ENCODE measurements at places on chromosomes 7 and 10.

DNA sequence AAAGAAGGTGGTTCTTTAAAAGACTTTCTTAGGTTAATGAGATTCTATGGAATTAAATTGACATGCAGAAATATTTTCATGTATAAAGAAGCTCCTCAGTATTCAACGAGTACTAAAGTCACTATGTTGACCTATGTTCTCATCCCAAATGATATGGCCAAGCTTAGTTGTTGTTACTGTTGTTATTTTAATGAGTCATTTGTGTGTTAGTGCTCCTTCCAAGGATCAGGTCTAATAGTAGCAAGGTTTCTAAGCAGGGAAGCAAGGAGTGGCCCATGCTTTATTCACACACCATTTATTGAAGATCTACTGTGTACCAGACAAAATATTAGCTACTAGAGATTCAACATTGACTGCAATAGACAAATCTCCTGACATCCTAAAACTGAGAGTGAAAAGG lies 41.9 kb downstream of the LRRN3 start:
- no peak for DNase-seq

GRCh38 chr7:94252971-94253370 lies 141.7 kb upstream of the COL1A2 start:
- no peak for DNase-seq

- peak; percentile 75 for DNase-seq
These were observed 116.2 kb downstream of the SH3PXD2A start for GRCh38 chr10:103739039-103739764.

DNA sequence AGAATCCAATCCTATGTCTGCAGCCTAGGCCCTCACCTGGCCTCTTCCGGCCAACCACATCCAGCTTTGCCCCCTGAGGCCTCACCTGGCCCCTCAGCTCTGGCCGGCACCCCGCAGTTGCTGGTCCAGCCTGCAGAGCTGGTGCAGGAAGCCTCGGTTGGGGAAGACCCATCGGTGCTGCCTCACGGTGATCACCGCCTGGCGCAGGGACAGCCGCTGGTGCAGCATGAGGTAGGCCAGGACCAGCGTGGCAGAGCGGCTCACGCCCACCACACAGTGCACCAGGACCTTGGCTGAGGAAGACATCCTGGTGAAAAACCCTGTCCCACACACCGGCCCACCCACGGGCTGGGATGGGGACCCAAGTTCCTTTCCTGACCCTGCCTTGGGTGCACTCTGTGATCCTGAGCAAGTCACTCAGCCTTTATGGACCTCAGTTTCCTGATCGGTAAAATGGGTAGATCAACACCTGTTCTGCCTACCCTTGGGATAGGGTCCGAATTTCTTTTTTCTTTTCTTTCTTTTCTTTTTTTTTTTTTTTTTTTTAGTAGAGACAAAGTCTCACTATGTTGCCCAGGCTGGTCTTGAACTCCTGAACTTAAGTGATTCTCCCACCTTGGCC lies 5.8 kb upstream of the SAMD8 start:
- no peak for DNase-seq

DNA sequence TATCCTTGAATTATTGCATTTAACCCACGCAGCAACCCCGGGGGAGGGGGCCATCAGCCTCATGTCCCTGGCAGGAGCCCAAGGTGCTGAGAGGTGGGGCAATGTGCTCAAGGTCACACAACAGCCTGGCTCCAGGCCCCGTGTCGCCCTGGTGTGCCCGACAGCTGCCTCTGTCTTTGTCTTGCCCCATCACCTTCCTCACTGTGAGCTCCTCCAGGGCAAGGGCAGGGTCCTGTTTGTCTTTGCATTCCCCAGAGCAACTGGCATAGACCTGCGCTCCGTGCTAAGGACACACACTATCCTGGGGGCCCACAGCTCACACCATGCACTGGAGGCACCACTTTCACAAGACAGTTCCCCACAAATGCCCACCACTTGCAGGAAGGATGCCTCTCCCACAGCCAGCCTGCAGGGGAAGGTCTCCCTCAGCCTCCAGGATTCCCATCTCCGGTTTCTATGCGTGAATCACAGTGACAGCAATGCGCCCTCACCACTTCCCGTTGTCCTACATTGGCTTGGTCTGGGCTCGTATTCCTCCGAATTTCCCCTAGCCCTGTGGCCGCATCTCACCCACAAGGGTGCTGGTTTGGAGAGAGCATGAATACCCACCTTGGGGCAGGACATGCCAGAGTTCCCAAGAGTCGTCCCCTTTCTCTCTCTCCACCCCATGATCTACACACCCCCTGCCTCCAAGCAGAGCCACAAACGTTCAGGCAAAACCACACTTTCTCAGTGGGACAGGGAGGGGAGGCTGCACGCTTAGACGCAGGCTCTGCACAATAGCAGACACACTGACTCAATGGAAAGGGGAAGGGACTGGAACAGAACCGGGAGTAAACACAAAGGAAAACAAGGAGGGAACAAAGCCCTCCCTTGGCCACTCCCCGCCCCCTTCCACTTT lies 10.3 kb downstream of the ITPRIP start:
- no peak for DNase-seq

DNA sequence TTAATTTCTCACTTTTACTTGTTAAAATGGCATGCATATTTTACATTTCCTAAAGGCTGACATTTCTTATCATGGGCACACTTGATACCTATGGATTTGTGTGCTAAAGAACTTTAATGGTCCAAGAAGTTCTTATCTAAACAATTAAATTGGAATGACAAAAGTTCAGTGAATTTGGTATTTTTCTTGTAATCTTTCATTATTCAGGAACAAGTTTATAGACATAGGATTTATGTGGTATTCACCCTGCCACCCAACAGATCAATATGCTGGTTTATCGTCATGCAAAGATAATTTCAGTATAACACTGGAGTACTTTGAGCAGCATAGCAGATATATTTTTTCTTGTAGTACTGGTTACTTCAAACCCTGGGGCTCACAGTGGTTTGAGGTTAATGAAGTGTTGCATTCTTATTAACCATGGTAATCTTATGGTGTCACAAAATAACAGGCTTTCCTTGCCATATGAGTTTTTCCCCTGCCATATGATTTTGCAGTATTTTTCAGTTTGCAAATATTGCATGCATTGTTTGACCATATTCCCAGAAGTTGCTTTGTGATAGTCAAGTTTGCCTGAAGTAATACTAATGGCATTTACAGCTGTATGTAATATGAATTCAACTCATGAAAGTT lies 148.8 kb downstream of the PPP1R9A start:
- DNase-seq: no peak

- DNase-seq: no peak
These were observed 956.9 kb upstream of the ZNF722 start for GRCh38 chr7:63041786-63042185.

DNA sequence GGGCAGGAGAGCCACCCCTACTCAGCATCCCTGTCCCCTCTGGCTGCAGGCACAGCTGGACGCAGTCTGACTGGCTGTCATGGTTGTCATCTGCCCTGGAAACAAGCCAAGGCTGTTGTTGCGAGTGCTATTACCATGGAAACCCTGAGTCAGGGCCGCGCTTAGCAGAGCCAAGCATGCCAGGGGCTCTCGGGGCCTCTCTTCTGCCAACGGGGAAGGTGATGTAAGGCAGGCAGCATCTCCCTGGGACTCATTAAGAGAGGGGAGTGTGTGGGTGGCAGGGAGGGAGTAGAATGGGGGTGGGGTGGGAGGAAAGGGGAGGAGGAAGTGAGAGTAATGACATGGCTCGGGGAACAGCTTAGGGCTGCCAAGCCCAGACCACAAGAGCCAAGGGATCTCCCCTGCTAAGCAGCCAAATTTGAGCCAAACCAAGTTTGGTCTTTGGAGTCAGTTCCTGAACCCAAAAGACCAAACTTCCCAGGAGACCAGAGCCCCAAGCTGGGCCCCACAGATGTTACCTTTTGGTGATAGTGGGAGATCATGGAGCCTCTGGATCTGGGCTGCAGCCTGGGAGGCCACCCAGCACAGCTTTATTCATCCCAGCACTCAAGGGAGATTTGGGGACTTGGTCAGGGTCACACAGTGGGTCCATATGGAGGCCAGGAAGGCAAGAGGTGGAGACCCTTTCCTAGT lies 67.6 kb downstream of the TMEM130 start:
- peak; percentile 12 for DNase-seq

- no peak for DNase-seq
These were observed 429.1 kb downstream of the KIF20B start for GRCh38 chr10:90130321-90131086.

GRCh38 chr7:116828281-116828680 lies 34.1 kb upstream of the CAPZA2 start:
- DNase-seq: no peak

DNA sequence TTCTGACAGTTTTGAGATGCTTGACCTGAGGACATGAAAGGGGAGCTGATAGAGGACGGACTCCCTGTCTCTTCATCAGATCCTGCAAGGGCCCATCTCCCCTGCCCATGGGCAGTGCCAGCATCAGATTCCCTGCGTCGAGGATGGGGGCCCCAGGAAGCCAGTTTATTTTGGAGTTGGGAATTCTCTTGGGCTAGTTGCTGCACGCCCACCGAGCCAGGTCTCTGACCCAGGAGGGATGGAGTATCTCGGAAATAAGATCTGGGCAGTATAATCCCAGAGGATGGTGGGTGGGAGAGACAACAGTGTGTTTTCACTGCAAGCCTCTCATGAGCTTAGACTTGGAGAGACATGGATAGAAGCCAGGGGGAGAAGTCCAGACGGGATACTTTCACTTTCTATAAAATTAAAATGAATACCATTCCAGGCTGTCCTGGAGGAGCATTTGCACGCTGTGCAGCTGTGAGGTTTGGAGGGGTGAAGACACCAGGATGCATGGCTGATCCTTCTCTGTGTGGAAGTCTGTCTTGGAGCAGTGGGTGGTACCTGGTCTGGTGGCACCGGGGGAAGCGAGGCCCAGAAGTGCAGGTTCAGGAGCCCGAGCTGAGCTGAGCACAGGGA lies 25.8 kb downstream of the DOCK1 start:
- no peak for DNase-seq

DNA sequence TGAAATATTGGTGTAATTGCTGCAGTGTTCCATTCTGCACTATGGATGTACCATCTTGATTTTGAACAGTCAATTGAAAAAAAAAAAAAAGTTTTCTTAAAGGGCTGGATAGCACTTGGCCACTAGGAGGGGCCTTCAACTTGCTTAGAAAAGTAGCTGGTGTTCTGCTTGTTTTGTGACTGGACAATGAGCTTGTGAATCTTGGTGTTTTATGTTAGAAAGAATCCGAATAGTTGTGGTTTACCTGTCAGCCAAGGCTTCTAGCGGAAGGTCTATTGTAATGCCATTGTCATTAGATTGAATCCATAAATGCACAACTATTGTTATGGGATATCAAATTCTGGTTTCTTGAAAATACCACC lies 77.1 kb downstream of the BMPER start:
- no peak for DNase-seq

DNA sequence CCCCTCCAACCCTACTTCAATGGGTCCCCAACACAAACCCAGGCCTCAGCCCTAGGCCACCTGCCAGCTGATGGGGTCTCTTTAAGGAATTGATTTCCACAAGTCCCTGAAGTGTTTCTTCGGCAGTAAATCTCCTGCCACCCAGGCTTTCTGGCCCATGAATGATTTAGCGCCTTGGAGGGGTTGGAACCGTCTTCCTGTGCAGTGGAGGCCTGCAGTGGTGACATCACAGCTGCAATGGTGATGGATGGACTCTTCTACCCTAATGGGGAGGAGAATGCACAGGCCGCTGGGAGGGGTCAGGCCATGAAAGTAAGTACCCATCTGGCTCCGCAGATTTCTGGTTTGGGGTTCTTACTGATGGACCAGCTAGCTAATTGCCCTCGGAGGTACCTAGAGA lies 163.8 kb downstream of the UBE2H start:
- no peak for DNase-seq

DNA sequence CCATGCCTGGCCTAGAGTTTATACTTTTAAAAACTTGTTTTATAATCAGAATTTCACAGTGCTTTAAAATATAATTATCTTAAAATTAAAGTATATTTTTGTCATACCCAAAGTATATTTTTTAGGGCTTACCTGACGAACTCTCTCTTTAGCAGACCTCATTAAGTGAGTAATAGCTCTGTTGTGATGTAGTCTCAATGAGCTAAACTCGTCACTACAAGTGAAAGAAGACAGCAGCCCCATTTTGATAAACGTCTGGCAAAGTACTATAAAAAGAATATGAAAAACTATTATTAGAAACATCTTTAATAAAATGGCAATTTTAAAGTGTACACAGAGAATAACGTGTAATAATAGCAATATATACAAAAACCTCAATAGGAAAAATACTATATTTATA lies 18.6 kb downstream of the ANKRD61 start:
- DNase-seq: no peak

GRCh38 chr10:62492012-62492869 lies 118.1 kb downstream of the ZNF365 start:
- no peak for DNase-seq

DNA sequence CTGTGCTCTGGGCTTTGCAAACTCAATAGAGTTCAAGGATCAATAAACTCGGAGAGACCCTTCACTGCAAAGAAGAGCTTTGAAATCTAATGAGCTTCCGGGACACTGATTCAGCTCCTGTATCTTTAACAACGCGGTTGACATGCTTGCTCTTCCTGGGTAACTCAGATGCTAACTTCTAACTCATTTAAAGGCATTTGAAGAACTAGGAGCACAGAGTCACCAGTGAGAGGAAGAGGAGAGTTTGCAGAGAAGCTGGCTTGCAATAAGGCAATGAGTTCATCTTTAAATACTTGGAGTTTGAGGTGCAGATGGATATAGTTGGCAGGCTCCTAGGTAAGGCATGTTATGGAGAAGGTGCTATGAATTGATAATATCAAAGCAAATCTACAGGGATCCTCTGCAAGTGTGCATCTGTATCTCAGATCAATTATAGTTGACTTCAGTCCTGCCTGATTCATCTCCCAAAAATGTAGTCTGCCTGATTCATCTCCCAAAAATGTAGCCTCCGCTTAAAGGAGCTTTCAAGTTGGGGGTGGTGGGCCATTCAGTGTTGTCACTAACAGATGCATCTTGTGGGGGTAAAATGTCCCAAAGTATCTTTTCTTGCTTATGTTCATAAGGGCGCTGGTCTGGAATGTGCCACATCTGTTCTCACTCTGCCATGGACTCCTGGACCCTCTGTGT lies 182.5 kb upstream of the PRSS58 start:
- DNase-seq: peak; percentile 41

DNA sequence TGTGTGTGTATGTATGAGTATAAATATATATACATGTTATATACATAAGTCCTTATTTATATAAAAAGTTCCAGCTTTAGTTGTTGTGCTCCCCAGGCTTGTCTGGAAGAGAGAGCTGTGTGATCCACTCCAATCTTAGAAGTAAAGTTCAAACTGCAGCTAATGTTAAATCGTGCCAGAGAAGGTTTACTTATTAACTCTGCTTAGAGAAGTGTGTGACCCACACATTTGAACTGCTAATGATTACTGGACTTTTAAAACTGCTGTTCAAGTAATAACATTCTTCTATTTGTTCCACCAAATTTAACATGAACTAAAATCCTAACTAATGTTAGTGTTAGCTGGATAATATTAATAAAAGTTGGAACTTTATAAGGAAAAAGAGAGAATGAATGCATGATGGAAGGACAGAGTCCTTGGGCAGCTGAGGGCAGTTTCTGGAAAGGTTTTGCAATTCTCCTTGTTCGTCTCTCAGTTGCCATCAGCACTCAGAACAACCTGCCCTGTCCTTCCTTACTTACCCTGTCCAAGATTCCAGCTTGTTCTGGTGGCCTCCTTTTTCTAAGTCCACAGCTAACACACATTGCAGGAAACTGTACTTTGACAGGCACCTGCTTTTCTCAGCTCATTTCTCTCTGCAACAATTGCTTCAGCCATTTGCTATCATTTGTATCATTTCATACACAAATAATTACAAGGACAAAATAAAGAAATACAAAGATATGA lies 162.6 kb downstream of the FAM107B start:
- DNase-seq: peak; percentile 89

GRCh38 chr7:148987010-148987750 lies 41.1 kb downstream of the PDIA4 start:
- DNase-seq: peak; percentile 84
